T-helper 1 cell (primary cell): ENCODE measurements at places on chromosomes 16 and 17.

DNA sequence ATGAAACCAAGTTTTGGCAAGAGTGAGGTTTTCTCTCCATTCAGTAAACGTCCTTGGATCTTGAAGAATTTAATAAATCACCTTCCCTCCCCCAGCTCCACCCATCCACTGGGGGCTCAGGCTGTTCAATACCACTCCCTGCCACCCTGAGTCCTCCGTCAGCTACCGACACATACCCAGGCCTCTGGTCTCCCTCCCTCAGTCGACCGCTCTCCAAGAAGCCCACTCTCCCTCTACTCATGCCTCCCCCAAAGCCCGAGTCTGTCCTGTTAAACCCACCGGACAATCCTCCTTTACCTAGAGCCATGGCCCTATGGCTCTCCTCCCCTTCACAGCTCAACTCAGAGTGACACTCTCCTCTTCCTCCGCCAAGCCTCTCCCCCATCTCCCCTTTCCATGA, 19.7 kb upstream of the SLC4A1 start:
- no peak for DNase-seq

GRCh38 chr17:82397449-82398335, 20.5 kb upstream of the HEXD start:
- no peak for DNase-seq

DNA sequence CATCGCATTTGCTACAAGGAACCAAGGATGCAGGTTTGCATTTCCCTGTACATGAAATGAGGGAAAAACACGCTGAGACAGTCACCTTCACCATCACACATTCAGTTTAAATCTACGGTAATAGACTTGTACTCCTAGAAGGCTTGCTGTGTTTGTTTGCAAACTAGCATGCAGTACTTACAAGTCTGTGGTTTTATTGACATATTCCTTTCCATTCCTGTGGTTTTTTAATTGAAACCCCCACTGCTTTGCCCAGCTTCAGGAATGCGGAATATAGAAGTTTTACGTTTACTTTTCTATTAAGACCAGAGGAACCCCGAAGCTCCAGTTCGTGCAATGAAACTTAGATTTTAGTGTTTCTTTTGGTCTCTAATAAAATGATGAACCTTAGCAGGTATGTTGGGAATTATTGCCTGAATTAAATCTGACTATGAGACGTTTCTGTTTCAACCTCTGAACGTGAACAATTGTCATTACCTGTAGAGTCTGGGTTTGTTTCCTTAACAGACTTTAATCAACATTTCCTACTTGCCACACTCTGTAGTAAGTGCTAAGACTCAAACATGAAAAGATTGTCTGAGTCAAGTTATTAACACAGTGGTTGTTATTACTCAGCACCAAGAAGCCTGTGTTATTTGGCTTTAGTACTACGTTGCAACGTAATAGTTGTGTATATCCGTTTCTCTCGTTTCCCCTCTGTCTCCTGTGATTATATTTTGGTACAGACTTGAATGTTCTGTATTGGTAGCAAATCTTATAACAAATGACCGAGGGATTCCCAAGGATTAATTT, 793.3 kb upstream of the GOT2 start:
- no peak for DNase-seq

DNA sequence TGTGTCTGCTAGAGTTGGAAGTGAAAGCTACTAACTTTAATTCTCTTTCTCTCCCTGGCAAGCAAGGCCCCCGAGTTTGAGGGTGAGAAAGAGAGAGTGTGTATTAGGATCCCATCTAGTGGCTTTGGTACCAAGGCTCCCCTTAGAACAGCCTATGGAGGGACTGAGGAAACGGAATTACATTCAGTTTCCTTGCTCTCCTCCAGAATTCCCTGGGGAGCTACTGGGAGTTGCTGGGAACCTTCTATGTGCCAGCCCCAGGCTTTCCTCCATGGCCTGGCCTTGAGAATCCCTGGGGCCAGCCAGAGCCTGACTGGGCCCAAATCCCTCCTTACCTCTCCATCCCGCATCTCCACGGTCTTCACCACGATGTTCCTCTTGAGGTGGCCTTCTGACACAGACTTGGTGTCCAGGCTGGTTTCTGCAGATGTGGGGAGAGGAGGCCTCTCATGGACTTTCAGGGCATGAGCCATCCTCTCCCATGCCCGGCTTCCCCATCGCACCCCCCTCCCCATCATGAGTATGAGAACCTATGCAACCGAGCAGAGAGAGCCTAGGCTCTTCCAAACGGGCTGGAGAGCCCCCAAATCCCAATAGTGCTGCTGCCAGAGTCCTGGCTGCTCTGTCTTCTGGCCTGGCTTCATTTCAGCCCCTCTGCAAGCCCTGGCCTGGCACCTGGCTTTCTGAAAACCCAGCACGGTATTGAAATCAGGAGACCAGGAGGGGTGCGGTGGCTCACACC, 7.4 kb downstream of the GFAP start:
- DNase-seq = no peak

- no peak for DNase-seq
Measured at GRCh38 chr17:49360796-49361128, 1.3 kb downstream of the ZNF652 start.

- no peak for DNase-seq
Measured at GRCh38 chr16:84689111-84689510, 10.7 kb upstream of the USP10 start.

GRCh38 chr16:5615868-5616642, 518.5 kb upstream of the EEF2KMT start:
- DNase-seq = peak; percentile 1

DNA sequence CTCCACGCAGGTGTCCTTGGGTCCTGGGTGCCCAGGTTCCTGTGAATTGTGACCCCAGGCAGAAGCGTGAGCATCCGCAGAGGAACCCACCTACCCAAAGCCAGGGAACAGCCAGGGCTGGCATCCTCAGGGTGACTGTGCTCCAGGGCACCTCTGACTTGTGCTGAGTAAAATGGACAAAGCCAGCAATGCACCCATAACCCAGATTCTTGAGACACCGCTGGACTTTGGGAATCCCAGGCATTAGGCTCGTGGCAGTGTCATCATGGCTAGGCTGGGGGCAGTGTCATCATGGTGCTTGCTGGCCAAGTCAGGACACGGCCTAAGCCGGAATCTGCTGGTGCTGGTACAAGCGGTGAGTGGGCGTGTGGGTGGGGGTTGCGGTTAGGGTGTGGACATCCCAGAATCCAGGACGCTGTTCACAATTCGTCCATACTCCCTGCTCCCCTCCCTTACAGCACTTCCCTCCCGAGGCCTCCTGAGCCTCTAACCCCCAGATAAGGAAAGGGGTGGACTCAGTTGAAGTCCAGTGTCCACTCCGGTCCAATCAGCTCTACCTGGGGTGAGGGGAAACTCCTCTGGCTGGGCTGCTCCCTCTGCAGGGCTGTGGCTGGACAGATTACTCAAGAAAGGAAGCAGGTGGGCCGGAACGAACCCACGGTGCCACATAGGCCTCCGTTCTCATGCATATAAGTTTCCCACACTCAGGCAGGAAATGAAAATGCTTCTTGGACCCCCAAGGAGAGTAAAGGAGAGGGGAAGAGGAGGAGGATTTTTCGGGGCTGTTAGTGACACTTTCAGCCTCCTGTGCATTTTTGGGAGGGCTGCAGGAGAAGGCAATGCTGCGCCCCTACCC, 138.9 kb downstream of the SEC14L1 start:
- no peak for DNase-seq

DNA sequence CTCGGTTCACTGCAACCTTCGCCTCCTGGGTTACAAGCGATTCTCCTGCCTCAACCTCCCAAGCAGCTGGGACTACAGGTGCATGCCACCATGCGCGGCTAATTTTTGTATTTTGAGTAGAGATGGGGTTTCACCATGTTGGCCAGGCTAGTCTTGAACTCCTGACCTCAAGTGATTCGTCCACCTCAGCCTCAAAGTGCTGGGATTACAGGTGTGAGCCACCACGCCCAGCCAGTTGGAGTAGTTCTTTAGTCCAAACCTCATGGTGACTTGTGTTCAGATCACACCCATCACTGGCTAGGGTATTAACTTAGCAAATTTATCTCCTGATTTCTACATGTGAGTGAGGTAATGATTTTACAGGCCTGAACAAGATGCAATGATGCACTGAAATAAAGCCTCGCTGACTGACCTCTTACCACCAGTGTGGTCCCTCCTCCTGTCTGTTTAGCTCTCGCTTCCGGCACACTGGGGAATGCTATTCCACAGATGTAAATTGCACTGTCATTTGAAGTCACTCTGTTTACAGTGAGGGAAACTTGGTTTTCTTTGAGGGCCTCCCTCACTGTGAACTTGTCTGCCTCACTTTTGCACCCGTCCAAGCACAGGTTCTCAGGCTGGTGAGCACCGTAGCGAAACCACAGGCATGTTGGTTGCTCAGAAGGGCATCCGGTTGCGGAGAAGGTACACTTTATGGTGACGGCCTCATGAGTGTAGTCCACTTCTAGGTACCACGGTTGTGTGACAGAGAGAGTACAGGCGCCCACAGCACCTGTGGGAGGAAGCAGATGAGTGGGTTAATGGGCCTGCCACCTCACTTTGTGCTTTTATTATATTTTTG, 5.5 kb downstream of the IGSF6 start:
- DNase-seq = peak; percentile 42

- no peak for DNase-seq
Measured at GRCh38 chr16:1327619-1327947, 5.9 kb upstream of the BAIAP3 start.

GRCh38 chr16:87860553-87861299, 8.6 kb downstream of the SLC7A5 start:
- DNase-seq = no peak

GRCh38 chr16:64865069-64865696, 256.7 kb downstream of the CDH11 start:
- no peak for DNase-seq

DNA sequence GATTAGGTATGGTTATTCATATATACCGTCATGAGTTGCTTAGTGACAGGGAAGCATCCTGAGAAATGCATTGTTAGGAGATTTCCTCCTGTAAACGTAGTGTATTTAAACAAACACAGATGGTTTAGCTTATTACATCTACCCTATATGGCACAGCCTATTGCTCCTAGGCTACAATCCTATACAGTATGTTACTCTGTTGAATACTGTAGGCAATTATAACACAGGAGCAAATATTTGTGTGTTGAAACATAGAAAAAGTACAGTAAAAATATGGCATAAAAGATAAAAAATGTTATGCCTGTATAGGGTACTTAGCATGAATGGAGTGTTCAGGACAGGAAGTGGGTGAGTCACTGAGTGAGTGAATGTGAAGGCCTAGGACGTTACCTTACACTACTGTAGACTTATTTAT, 157.7 kb downstream of the CDH11 start:
- no peak for DNase-seq

DNA sequence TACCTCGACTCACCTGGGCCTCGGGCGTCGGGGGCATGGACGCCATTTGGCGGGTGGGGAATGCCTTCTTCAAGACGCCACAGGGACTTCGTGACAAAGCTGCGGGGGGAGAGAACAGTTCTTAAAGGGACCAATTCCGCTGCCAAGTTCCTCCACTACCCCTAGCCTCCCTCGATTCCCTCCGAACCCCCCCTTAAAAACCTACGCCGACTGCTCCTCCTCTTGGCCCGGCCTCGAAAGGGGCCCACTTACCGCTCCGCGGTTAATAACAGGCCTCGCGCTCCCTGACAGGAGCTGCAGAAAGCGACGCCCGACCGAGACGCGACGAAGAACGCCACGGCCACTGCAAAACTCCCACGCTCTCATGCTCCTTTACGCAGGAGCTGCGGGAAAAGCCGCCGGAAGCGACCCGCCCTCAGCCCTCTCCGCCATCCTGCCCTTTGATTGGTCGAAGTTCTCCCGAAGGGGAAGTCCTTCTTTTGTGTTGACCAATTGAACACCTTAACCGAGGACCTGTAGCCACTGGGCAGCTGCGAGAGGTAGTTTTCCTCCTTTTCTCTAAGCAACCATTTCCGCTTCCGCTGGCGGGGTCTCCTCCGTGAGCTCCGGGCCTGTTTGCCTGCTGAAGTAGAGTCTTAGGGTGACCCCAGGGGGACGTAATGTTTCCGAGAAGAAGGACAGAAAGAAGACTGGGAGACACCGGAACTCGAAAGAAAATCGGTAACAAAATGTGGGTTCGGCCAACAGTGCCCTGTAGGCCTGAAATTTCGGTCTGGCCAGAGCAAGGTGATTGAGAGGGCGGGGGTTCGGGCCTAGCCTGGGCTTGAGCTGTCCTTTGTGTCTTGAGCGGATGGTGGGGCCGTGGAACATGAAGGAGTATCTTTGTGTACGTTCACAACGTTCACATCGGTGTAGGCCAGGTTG, at the start of the genes NAA60 and ZNF597:
Gene NAA60, plus strand, starts transcription at position 573 of the 924 bp plus-strand sequence. CDS start 32,548 bp downstream, outside the sequence.
Gene ZNF597, minus strand, starts transcription at position 397 of the 924 bp plus-strand sequence. Its CDS starts 351 bp downstream, at position 46.
- peak; percentile 63 for DNase-seq

DNA sequence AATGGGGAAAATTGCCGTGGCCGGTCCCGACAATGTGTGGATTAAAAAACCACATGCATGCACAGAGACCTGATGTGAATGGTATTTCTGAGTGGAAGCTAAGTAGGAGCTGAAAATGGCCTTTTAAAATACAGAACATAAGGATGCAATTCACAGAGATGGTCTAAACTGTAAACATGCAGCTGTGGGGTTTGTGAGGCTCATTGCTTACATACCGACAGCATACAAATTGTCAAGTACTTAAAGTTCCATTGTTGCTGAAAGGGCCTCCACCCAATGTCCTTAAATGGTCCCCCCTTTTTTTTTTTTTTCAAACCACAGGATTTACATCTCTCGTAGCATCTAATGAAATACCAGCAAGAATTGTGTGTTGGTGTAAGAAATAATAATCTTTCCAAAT, 523.2 kb downstream of the MAF start:
- no peak for DNase-seq
